ENCODE measurements at places on chromosomes 13 and 19.

GRCh38 chr19:18149596-18149975 lies 3.4 kb upstream of the PIK3R2 start:
- DNase-seq, result no peak

DNA sequence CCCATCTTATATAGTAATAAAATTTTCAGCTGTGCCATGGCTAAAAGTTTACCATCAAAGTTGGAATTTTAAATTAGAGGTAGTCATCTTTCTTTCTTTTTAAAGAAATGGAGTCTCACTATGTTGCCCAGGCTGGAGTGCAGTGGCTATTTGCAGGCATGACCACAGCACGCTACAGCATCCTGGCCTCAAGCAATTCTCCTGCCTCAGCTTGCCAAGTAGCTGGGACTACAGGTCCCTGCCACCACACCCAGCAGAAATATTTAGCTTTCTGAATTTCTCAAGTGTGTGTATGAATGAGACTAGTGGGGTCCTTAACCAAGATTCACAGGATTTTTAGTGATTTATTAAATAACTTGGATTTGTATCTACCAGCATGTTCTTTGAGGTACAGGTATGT lies 30.5 kb upstream of the USPL1 start:
- no peak for DNase-seq

DNA sequence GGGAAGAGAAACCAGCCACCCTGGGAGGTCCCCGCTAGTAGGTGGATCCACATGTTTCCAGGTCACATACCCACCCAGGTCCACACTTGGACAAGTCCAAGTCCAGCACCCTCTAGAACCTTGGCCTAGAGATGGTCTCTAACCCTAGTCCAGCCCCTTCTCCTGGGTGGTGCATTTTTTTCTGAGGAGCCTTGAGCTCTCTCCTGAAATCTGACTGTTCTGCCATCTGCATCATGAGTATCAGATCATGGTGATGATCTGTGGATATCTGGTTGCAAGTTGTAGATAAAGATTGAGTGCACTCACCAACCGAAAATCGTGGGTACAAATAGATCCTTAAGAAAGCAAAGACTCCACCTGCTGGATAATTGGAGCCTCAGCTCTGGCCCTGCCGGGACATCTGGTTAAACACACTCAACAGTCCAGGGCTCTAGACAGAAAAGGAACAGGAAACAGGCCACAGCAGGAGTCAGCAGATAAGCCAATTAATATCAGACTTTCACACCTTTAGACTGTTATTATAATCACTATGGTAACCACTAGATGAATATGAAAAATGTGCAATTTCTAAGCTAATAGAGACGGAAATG lies 41.1 kb downstream of the GPR12 start:
- DNase-seq, result no peak

DNA sequence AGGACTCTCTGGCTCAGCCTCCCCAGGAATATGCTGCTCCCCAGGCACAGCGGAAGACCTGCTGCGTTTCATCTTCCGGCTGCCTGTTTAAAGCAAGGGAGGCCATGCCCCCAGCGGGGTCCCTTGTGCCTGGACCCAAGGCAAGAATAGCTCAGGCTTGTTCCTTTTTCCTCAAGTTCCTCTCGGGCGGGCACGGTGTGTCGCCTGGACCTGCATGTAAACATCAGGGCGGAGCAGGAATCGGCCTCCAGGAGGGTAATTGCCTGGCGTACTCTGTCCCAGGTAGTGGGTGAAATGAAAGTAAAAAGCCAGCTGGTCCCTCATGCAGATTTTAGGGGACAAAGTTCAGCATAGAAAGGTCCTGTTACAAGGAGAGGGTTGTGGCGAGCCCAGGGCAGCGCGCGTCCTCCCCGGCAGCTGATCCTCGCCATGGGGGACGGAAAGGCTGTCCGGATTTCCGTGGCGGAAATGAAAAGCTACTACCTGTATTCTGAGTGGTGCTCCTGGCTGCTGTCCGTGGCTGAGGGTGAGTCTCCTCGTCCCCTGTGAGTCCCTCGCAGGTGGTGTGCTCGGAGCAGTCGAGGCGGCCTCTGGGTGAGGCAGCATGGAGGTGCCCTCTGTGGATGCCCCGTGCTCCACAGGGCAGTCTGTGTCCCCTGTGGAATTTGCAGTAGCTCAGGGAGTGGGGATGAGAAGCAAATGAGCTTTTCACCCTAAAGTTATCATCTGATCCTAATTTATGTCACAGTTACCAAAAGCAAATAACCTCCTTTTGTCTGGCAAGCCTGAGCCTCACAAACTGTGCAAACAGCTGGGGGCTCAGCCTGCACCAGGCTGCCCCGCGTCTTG lies 16.2 kb downstream of the MCF2L start:
- no peak for DNase-seq

GRCh38 chr13:72383646-72384045 lies 343.8 kb downstream of the MZT1 start:
- no peak for DNase-seq

GRCh38 chr19:3210347-3211017 lies 14.0 kb upstream of the CELF5 start:
- no peak for DNase-seq
